ENCODE measurements at places on chromosomes 3 and 15. TPM values are rescaled to one million over a fixed set of nuclear protein-coding genes. Genes with fewer than 3 reads are reported as not detected.

Gene C2CD4B
- not detected for polyA plus RNA-seq

Gene SAXO2
- polyA plus RNA-seq = 4.0 TPM

Gene ZNF660
- 8.1 TPM for polyA plus RNA-seq

Gene NME9
- 17.4 TPM for polyA plus RNA-seq

Gene FES
- not detected for polyA plus RNA-seq

Gene CPLX3
- polyA plus RNA-seq = 0.27 TPM

Gene CD86
- polyA plus RNA-seq = not detected

Gene HYAL3
- 8.8 TPM for polyA plus RNA-seq

Gene MAP6D1
- polyA plus RNA-seq = 2.8 TPM

Gene SKOR1
- 0.81 TPM for polyA plus RNA-seq

Gene LYZL4
- not detected for polyA plus RNA-seq

Gene CFAP91
- polyA plus RNA-seq = 12.5 TPM

Gene CPEB1
- polyA plus RNA-seq = 1.3 TPM

Gene STRIT1
- polyA plus RNA-seq = 1.1 TPM

Gene CLDN16
- polyA plus RNA-seq = not detected

Gene TLR9
- not detected for polyA plus RNA-seq

Gene ZNF385D
- polyA plus RNA-seq = 3.4 TPM

Gene WDR6
- 315 TPM for polyA plus RNA-seq

Gene LRRN1
- 25.8 TPM for polyA plus RNA-seq

Gene ACSBG1
- 0.32 TPM for polyA plus RNA-seq

Gene C3orf33
- polyA plus RNA-seq = 9.0 TPM

Gene PDZRN3
- polyA plus RNA-seq = 1.1 TPM

Gene GXYLT2
- 0.16 TPM for polyA plus RNA-seq

Gene ABCC5
- polyA plus RNA-seq = 227 TPM

Gene ANKRD63
- not detected for polyA plus RNA-seq

Gene PAK6
- polyA plus RNA-seq = 32.4 TPM

Gene DNAH12
- polyA plus RNA-seq = 1.8 TPM

Gene ARRDC4
- polyA plus RNA-seq = 39.7 TPM

Gene C3orf62
- 18.0 TPM for polyA plus RNA-seq

Gene P2RY12
- polyA plus RNA-seq = not detected

Gene PLIN1
- polyA plus RNA-seq = 0.08 TPM
